Dorsolateral prefrontal cortex (tissue), 122 donors: ENCODE measurements at places on chromosomes 3 and 15. TPM values are rescaled to one million over a fixed set of nuclear protein-coding genes. Genes with fewer than 3 reads are reported as not detected.

SGO1 gene
- total RNA-seq = not detected

TRAT1 gene
- total RNA-seq = not detected

MAP1A gene
- total RNA-seq = 627 TPM

SLCO2A1 gene
- total RNA-seq = 6.4 TPM

TMEM212 gene
- 1.2 TPM for total RNA-seq

TMEM266 gene
- 8.7 TPM for total RNA-seq

SLC38A3 gene
- total RNA-seq = 27.8 TPM
